ENCODE measurements at places on chromosomes 2 and 18.

GRCh38 chr2:228945710-228946109, 325.4 kb downstream of the PID1 start:
- DNase-seq = no peak

GRCh38 chr2:54772110-54772509, 48.6 kb downstream of the EML6 start:
- no peak for DNase-seq

DNA sequence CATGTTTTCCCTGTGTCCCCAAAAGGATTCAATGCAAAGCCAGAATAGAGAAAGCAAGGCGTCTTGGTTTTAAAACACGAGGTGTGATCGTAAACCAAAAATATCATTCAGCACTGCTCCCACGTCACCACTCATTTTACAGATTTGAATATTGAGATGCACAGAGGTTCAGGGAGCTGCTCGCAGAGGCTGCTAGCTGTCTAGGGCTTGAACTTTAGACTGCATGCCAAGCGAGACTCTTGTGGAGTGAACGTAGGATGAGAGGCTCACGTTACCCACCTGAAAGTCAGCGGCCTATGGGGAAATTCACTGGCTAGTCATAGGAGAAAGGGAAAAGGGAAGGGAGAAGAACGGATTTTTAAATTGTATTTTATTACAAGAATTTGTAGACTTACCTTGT, 130.1 kb downstream of the MBP start:
- no peak for DNase-seq

GRCh38 chr2:225064928-225065327, 22.7 kb upstream of the DOCK10 start:
- DNase-seq = no peak

DNA sequence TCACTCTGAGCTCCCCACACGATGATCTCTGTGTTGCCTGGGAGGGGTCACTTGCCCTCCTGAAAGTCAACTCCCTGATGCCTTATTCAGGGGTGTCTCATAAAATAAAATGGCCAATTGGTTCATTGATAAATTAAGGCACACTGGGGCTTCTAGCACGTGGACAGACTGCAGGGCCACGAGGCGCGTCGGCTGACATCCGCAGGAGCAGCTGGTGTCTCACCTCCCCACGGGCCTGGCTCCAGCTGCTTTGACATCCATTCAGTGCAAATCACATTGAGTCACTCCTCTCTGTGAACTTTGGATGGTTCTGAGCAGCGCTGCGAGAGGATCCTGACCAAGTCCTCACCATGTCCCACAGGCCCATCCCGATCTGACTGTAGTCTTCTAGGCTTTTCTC, 4.6 kb upstream of the ST8SIA3 start:
- no peak for DNase-seq

GRCh38 chr2:60707750-60708371, 48.2 kb upstream of the PAPOLG start:
- DNase-seq = no peak

DNA sequence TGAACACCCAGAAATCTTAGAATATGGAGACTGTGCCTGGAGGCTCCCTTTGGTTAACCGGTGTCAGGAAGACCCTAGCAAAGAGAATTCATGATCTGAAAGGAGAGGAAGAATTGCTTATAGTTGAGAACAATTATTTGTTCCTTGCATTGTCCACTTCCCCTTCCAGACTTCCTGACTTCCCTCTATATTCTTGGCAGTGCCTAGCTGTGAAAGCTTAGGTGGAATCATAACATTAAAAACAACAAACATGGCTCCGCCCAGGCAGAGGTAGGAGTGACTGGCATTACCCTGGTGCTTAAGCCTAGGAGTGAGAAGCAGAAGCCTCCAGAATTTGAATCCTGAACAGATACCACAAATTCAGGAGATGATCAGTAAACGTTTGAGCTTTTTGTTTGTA, 1.9 kb downstream of the TTL start:
- no peak for DNase-seq

DNA sequence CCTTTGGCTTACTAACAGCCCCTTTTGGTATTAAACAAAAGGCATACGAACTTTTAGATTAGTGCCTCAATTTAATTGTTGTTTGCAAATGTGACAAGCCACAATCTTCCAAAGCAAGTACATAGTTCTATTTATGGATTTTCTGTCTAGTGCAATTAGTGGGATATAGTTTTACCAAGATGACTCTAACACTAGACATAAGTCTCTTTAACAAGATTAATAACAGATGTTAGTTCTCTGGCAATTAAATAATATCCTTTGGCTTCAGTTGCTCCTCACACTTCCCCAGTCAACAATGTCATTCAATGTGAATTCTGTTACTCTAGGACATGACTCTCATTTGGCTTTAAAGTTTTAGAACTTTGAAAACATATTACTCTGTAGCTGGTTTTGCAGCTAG, 16.7 kb upstream of the MC4R start:
- no peak for DNase-seq

DNA sequence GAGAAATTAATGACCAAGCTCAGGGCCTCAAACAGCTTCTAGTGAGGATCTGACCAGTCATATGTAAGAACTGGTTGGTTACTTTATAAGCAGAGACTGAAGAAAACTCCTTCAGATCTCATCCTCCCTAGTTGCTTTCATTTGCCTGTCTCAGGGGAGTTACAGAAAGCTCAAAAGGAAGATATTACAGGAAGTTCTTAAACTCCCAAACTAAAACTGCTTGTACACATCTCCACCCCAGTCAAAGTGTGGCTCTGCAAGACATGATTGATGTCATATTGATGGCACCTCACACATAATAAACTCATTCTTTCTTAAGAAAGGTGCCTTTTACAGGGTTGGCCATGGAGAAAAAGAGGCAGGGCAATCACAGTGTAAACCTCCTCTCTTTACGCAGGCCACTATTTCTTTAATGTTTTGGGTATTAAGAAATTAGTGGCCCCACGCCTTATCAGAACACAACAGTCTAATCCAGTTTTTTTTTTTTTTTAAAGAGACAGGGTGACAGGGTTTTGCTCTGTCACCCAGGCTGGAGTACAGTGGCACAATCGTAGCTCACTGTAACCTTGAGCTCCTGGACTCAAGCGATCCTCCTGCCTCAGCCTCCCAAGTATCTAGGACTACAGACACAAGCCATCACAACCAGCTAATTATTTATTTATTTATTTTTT, 62.6 kb upstream of the STK17B start:
- DNase-seq = no peak

DNA sequence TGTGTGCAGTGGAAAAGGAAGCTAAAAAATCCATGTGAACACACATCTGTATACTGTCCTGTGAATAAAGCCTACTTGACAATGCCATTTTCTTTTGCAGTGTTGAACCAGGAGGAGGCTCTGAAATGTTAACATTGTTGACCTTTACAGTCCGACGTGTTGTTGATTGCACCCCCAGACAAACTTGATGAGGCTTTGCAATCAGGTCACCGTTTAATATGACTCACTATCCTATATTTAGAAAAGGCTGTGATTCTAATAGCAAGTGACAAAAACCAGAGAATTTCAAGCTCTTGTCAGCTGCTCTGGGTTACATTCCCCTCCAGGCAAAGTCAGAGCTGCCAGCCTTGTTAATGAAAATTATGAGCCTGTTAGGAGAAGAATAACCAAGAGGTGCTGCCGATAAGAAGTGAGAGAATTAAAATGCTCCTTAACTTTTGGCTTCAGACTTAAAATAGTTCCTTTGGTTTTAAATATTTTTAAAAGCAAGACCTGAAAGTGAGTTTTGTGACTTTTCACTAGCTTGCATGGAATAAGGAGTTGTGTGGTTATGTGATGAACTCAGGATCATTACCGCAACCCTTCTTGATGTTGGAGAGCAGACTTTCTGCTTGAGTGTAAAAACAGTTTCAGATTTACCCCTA, 162.1 kb downstream of the QPCT start:
- no peak for DNase-seq

DNA sequence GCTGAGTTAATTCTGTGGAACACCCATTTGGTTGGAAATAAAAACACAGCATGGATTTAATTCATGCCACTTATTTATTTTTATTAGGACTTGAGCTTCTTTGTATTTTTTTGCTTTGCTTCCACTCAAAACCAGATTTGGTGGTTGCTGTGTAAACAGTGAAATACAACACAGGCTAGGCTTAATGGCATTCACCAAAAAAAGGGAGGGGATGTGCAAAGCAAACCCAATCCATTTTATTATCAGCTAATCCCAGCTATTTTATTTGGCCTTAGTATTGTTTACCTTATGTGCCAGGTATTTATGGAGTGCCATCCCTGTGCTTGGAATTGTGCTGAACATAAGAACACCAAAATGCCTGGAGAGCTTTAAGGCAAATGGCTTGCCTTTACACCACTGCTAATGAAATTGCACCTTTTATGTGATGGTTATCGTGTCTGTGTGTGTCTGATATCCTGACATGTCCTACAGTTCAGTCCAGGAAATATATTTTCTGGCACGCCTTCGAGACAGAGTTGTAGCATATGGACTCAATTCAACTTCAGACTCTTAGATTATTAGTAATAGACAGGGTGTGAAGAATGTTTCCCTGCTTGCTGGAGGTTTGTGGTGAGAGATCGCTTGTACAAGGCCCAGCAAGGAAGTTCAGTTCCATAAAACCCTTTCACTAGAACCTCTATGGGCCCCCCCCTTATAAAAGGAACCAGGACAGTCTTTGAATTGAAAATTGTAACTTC, 99.6 kb downstream of the PRPF40A start:
- DNase-seq = no peak
